Smooth muscle cell of the pulmonary artery (primary cell): ENCODE measurements at places on chromosomes 1 and 21. TPM values are rescaled to one million over a fixed set of nuclear protein-coding genes. Genes with fewer than 3 reads are reported as not detected.

LEMD1 gene
- total RNA-seq = not detected in 2 replicates

KRTAP23-1 gene
- not detected in 2 replicates for total RNA-seq

CR1L gene
- total RNA-seq = not detected in 2 replicates

ATPAF1 gene
- total RNA-seq = 43.4 and 49.7 TPM in 2 replicates

HSF2BP gene
- total RNA-seq = 1.3 and 2.8 TPM in 2 replicates

ZNF496 gene
- total RNA-seq = 13.7 and 21.1 TPM in 2 replicates

JAM2 gene
- total RNA-seq = 3.3 and 6.9 TPM in 2 replicates
